Hematopoietic multipotent progenitor cell treated with erythropoietin and hydrocortisone succinate and interleukin-3 and kit ligand, for 4 days (in vitro differentiated cells): ENCODE measurements at places on chromosomes 2 and 18.

GRCh38 chr2:2788076-2788475, 457.0 kb upstream of the MYT1L start:
- no peak for DNase-seq

GRCh38 chr18:47412924-47413323, 161.5 kb upstream of the SKOR2 start:
- no peak for DNase-seq

DNA sequence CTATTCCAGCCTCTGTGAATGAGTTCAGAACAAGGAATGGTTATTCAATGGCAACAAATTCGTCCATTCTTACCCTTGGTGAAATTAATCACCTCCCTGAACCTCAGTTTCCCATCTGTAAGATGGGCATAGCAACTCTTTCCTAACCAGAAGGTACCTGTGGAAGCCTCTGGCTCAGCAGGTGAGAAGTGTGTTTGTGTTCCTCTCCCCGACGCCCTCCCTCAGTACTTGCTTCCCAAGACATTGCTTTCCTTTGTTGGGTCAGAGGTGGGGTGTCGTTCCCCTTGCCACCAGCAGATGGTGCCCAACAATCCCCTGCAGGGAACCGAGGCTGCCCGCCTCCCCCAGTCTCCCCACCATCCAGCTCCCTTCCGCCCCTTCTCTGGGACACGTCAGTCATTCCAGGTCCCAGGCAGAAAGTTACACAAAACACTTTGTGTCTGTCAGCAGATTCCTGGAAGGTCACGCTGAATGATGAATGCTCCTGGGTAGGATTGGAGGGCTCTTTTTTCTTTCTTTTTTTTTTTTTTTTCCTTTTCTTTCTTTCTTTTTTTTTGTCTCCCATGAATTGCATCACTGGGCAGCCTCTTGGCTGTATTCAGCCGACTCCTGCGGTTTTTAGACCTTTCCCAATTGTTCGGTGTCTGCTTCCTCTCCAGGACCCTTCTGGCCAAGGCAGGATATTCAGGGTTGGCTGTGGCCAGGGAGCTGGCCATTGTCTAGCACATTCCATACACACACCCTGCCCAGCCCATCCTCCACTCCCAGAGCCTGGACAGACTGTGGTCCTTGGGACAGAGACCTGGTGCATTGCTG, 117.3 kb downstream of the LPIN1 start:
- DNase-seq = peak; percentile 83

DNA sequence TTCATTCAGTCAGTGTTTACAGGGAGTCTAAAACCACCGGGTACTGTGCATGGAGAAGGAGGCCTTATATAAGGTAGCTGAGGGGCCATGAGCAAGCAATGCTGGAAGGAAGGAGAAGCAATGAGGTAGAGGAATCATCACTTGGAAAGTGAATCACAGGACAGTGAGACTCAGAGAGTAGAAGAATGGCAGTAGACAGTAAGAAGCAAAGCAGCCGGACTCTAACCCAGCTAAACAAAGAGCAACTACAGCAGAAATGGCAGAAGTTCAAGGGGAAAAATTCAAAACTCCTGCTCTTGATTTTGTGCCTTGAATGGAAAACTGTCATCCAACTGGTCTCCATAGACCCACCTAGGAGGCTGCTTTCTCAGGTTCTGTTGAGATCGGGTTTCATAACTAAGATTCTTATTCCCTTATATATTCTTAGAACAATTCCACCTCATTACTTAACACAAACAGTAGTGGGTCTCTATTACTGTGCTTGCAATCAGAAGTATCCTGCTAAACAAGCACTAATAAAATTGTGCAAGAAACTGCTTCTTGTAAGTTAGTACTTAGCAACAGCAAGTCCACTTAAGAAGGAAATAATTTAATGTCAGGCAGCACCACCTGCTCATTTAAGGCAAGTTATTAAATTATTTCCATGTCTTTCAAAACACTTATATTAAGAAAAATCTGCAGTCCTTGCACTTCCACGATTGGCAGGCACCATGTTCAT, 68.0 kb downstream of the RBMS1 start:
- DNase-seq = no peak

GRCh38 chr2:113376913-113377445, 60.5 kb upstream of the ZNG1B start:
- no peak for DNase-seq
